ENCODE measurements at places on chromosomes 2 and 18. TPM values are rescaled to one million over a fixed set of nuclear protein-coding genes. Genes with fewer than 3 reads are reported as not detected.
A peak's percentile ranks its signal among the peaks of the same experiment; 100 is the strongest.

DNA sequence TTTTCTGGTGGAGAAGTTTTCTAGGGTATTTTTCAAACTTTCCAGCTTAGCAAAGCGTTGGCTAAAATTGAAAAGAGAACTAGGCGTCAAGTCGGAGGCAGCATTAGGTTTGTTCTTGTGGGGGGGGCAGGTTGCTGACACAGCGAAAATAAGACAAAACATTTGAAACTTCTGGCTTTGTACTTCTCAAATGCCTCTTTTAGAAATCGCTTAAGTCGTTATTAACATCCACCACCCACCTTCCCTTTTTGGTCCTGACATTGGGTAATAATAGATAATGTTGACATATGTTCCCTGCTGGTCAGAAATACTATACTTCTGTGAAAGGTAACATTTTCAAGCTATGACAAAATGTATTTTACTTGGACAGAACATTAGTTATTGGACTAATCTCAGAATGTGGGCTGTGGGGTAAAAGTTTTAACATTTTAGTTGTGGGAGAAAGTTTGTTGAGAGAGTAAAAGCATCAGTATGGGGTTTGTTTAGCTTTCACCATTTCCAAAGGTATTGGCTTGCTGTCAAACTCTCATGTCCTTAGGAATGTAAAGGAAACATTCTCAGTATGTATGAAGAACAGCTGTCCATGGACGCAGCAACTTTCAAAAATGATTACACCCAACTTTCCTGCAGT, 88.1 kb upstream of the ZEB2 start:
- DNase-seq: peak; percentile 30

TRIM43 gene
- total RNA-seq: not detected

- no peak for DNase-seq
Measured at GRCh38 chr18:55302167-55302833, 285.7 kb downstream of the TCF4 start.

ADD2 gene
- 0.61 TPM for total RNA-seq

GRCh38 chr2:170813611-170814532, 2.8 kb upstream of the GAD1 start:
- peak; percentile 48 for DNase-seq

GRCh38 chr2:241980193-241980592, 110.7 kb downstream of the RTP5 start:
- peak; percentile 43 for DNase-seq

GRCh38 chr18:39211461-39211860, 1645.9 kb upstream of the CELF4 start:
- no peak for DNase-seq

DNA sequence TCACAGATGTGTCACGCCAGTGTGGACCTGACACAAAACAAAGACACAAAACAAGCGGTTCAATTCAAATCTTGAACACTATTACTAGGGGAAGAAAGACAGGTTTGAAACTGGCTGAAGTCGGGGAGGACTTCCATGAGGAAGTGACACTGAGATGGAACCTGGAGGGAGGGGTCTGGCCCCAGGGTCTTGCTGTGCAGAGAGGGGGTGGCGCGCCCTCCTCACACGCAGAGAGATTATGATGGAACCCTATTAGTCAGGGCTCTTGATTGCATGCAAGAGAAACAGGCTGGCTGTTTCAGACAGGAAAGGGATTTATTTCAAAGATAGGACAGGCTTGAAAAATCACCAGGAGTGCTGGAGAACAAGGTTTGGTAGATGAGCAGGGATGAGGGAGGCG, 363.6 kb upstream of the HS6ST1 start:
- no peak for DNase-seq

DSG3 gene
- total RNA-seq: 0.15 TPM

DNA sequence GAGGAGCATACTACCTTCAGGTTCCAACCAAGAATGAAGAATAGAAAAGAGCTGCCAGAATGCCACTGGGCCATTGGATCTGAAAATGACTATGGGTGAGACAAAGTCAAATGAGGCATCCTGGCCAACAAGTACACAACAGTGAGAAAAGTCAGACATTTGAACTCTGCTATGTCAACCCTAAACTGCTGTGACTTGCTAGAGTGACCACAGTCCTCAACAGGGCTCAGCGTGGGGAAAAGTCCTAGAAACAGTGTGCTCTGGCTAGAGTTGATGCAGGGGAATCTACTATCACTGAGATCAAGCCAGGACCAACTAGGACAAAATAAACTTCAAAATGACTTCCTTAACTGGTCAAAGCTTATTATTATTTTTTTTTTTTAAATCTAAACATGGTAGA, 98.2 kb upstream of the FZD5 start:
- DNase-seq: no peak

- no peak for DNase-seq
Measured at GRCh38 chr2:55097461-55098410, 47.5 kb upstream of the RTN4 start.

GRCh38 chr18:5630057-5630899, 86.5 kb upstream of the EPB41L3 start:
- DNase-seq: peak; percentile 86

DNA sequence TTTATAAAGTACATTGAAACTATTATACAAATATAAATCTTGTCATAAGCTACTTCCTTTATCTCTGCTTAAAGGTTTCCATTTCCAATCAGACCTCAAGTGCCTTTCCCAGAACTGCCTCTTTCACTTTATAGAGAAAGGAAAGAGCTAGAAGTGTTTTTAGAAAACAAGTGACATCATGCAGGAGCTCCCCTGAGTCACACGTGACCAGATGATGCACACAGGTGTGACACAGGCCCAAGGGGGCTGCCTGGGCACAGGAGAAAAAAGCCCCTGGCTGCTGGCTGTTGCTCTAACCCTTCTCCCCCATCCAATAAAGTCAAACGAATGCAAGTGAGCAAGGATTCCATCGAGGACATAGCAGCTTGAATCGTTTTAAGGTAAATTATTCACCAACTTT, 21.4 kb upstream of the SH3BP4 start:
- no peak for DNase-seq
